ENCODE measurements at places on chromosomes 12 and 14.

GRCh38 chr14:56202256-56202655 lies 84.0 kb downstream of the PELI2 start:
- DNase-seq = no peak

DNA sequence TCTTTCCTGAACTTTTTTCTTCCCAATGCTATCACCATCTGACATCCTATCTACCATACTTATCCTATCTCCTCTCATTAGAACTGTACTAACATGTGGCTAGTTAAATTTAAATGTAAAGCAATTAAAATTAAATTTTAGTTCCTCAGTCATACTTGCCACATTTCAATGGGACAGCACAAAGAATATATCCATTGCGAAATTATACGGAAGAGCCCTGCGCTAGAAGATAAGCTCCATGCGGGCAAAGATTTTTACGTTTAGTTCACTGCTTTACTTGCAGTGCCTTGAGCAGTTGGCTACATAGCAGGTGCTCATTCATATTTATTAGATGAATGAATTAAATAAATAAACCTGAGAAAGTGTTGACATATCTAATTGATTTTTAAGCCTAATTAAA lies 33.1 kb downstream of the SEC23A start:
- no peak for DNase-seq

- no peak for DNase-seq
Observed at GRCh38 chr14:89164168-89165073, 252.6 kb downstream of the FOXN3 start.

DNA sequence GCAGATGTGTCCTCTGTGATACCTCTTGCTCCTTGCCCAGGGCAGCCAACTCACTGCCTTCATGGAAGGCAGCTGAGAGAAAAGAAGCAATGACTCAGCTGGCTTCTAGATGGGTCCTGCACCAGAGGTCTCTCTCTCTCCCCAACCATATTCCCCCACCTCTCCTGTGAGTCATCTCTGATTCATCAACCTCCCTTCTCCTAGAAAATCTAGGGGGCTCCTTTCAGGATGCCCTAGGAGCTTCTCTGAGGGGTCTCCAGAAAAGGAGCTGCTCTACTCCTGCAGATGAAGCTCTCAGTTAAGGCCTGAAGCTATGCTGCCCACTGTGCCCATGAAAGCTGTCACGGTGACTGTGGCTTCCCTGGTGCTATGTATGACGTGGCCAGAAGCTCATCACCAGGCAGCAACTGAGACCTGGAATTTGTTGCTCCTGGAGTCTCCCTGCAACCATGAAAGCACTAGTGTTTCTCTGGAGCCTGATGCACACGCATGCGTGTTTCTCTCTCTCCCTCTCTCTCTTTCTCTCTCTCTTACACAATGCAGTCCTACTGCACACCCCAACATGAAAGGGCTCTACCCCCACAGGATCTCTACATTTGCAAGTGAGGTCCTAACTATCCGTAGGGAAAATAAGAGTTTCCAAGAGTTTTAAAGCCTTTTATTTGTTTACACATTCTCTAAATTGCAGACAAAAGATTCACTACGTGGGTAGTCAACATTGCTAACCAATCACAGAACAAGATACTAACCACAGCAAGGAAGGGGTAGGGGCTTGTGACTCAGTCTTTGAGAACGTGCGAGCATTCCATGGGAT lies 285.3 kb downstream of the DPF3 start:
- no peak for DNase-seq
